ENCODE measurements at places on chromosomes 12 and 14.

GRCh38 chr12:79532907-79533288 lies 157.9 kb downstream of the PAWR start:
- DNase-seq: peak; percentile 17

- no peak for DNase-seq
Measured at GRCh38 chr14:94355191-94355794, 32.2 kb upstream of the SERPINA6 start.

DNA sequence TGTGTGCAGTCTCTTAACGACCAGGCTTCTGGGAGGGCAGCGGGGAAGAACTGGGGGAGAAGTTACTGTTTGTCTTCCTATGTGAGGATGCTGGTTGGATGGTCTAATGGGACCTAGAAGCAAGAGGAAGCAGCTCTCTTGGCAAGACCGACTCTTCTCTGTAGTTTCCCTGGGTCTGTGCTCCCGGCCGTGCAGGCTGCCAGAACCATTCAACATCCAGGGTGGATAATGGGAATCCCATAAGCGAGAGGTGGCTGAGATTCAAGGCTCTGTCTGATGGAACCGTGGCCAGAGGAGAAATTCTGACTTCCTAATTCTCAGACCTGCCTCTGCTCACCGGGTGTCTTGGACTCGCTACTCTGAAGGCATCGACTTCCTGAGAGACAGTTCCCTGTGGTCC lies 561.0 kb upstream of the TBX3 start:
- DNase-seq: no peak

- DNase-seq: no peak
Measured at GRCh38 chr14:54712465-54713200, 145.7 kb downstream of the SAMD4A start.

DNA sequence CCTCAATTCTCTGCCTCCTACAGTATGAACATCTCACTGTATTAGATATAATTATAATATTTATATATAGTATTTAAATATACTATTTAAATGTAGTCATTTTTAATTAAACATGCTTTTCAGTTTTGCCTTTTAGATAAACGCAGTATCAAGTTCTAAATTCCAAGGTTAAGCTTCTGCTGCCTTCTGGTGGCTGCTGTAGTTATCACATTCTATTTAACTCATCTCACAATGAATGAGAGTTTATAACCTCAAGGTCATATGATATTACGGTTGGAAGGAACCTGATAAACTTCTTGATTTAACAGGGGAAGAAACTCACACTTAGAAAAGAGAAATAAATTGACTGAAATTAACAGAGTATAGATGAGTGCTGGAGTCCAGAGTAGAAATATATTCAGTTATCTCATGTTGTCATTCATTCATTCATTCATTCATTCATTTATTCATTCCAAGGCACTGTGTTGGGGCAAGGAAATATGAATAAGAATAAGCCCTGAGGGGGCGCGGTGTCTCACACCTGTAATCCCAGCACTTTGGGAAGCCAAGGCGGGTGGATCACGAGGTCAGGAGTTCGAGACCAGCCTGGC lies 31.9 kb downstream of the GUCY2C start:
- peak; percentile 1 for DNase-seq

DNA sequence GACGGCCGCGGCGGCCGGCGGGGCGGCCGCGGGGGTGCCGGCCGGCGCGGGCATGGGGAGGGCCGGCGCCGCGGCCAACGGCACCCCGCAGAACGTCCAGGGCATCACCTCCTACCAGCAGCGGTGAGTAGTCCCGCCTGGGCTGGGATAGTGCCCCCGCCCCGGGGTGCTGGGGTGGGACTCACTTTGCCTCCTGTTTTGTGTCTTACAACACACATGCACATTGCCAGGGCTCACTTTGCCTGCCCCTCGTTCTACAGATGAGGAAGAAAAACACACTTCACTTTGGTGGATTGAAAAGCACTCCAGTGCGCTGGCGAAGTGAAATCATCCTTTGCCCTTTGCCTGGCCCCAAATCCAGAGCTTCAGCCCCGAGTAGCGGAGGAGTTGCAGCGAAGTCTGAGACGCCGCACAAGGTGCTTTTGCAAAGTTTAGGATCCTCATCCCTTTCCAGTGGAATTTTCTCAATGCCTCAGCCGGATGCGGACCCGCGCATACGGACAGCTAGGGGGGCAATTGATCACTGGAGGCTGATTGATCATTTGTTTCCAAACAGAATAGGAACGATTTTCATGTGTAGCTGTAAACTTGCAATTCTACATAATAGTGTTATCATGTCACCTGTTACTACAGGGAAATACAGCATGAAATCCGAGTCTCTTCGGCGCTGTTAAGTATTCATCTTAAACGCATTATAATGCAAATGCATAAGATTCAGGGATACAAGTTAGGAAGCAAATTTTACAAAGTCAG lies 3.6 kb upstream of the NPAS3 start:
- no peak for DNase-seq

DNA sequence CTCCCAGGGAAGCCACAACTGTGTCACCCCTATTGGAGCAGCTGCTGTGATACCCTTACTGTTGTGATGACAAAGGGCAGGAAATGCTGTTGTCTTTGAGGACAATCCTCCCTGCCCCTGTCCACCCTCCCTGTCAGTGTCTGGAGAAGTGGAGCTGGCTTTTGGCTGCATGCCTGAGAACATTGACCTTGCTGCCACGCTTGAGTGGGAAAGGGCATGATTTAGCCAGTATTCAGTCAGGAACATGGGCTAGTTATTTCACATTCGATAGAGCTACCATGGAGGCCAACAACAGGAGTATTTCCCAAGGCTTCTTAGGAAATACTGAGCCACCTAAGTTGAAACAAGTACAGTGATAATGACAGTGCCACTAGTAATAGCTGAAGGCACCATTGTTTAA lies 59.4 kb downstream of the MYRFL start:
- peak; percentile 35 for DNase-seq

- no peak for DNase-seq
Measured at GRCh38 chr12:1792406-1792805, 28.0 kb upstream of the LRTM2 start.

DNA sequence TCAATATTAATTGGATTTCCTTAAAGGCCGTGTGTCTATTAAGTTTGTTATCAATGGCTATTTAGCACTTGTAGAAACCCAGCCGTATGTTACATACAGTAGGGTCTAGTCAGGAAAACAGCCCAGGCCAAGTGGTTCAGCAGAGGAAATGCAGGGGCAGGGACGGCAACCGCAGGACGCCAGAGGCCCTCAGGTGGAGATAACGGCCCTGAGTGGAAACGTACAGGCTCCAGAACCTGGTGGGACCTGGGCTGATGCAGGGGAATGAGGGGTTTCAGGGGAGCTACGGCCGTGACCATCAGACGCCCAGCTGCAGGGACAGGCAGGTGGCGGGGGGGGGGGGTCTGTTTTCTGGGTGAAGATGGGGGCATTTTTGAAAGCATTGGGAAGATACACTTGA lies 3.7 kb upstream of the ANKLE2 start:
- DNase-seq: no peak

GRCh38 chr12:113196990-113197389 lies 11.5 kb downstream of the RITA1 start:
- peak; percentile 57 for DNase-seq

- no peak for DNase-seq
Measured at GRCh38 chr14:100782516-100783320, 43.2 kb upstream of the MEG3 start.

DNA sequence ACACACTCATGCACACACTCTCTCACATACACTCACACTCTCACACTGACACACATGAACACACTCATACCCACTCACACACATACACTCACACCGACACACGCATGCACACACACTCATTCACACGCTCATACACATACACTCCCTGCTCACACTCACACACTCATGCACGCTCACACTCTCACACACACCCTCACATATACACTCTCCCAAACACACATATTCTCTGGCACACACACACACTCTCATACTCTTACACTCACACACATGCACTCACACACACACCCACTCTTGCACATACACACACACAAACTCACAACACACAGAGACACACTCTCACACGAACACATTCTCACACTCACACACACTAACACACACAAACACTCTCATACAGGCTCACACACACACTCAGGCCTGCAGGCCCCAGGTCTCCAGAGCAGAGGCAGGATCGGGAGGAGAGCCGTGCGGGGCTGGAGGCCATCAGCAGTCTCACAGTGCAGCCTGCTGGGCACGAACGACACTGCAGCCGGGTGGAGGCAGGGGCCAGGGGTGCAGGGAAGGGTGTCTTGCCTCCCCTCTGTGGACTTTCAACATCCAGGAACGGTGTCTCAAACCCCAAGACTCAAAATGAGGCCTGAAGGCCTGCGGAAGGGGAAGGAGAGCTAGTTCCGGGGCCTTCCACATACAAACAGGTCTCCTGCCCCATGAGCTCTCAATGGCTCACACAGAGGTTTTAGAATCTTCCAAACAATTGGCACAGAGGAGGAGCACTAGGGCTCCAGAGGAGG lies 148.7 kb downstream of the ANO2 start:
- DNase-seq: no peak

GRCh38 chr12:125222876-125223275 lies 157.6 kb downstream of the AACS start:
- DNase-seq: no peak

DNA sequence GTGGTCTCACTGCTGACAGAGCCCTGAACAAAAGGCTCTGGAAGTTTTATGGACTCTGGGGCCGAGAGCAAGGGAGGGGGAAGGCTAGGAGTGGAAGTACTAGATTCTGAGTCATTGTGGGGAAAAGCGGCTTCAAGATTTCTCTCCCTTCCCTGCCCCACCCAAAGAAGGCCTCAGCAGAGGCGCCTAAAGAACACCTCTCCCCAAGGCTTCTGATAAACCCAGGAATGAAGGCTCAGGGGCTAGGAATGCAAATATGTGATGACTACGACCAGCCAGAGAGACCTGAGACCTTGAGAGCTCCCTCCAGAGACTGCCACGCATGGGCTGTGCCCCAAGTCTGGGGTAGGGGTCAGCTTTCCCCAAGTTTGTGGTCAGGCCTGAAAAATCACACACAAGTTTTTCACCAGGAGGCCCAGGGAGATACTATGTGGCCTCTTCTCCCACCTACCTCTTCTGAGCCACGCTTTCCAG lies 130.7 kb upstream of the HIF1A start:
- no peak for DNase-seq

DNA sequence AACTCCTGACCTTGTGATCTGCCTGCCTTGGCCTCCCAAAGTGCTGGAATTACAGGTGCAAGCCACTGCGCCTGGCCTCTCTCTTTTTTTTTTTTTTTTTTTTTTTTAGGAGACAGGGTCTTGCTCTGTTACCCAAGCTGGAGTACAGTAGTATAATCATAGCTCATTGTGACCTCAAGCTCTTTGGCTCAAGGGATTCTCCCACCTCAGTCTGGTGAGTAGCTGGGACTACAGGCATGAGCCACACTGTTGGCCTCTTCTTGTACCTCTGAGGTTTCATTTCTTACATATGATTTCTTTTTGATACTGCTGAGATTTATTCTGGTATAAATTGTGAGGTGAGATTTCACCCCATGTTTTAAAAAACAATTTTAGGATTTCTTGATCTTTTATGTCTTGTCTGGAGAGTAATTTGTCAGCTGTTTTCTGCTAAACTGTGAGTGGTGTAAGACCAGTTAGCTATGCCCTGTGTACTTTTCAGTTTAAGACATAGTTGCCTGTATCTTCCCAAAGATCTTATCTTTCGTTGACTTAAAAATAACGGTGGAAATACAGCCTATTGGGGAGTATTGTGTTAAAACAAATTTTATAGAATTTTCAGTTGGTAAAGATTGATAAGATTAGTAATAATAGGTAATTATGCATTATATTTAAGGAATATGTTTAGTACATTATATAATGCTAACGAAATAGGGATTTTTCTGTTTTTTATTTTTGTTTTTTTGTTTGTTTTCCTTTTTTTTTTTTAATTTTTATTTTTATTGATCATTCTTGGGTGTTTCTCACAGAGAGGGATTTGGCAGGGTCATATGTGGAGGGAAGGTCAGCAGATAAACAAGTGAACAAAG lies 31.7 kb downstream of the WDR20 start:
- no peak for DNase-seq

DNA sequence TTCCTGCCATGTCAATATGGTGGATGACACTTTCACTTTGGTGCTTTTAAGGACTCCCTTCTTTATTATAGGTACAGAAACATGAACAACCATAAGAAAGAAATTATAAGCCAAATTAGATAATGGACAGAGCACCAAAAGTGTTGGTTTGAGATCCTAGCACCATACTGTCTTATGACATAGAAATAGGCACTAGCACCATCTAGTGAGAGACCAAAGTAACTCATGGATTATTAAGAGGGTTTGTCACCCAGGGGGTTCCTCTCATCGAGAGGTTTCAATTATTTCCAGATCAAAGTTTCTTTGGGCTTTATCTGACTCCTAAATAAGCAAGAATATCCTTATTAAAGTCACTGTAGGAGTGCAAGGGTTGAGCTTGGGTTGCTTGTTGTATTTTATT lies 153.0 kb upstream of the DIO2 start:
- DNase-seq: peak; percentile 27

DNA sequence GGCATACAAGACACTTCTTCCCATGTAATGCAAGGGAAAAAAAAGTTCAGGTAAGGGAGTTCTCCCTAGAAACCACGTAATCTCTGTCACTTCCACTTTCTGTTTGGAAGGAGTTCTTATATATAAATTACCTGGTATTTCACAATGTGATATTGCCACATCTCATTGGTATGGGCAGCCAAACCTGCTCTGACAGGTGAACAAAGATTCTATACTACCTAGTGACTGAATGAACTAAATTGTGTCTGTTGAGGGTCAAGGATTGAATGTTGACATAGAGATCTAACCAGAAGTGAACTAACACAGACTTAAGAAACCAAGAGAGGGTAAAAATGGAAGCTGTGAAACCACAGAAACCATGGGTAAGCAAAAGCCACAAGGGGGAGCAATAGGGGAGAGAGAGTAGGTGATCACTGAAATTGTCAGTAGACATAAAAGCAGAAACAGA lies 161.3 kb downstream of the RPL10L start:
- DNase-seq: peak; percentile 1

DNA sequence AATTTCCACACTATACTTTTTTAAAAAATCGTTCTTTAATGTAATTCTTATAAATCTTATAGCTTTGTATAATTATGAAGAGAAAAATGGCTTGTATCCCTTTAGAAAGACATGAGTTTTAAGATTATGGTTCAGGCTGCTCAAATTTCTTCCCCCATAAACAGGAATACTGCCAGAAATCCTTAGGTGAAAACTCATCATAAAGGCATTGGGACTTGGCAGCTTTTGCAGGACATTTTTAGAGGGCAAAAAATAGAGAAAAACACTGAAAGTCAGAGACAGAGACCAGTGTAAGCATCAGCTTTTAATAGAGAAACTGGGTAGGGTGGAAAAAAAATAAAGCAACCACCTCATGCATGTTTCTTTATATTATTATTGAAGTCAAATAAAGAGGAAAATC lies 29.1 kb downstream of the LRRK2 start:
- DNase-seq: no peak

Data from COR-L47 (cell line).